NCI-H1930 (cell line): ENCODE measurements at places on chromosomes 12 and 14.

DNA sequence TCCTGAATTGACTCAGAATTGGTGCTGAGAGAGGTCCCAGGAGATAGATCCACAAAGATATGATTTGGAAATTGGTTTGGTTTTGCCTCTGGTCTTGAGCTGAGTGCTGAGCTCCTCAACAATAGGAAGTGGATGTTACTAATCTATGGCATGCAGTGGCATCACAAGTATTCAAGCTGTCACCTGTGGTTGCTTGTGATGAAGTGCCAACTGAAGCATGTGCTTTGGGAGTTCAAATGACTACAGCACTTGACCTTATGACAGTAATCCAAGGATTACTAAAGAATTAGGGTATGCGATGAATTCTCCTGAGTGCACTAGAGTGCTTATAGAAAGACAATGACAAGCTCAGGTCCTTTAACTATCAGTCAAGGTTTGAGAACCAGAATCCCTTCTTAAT lies 406.2 kb downstream of the NOVA1 start:
- DNase-seq: no peak

DNA sequence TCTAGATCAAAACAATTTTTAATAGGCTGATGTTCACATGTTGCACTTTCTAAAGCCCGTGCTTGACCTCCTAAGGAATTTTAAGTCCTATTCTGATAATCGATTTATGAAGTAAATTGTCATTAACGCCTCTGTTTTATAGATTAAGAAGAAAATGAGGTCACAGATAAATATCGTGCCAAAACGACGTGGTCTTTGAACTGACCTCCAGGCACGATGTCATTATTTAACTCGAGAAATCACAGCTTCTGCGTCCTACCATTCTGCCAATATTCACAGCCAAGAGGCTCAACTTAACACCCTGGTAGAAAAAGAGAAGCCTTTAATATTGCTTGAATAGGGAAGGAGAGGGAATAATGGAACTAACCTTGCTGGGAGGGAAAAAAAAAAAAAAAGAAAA lies 888 bp upstream of the EEA1 start:
- DNase-seq: no peak

DNA sequence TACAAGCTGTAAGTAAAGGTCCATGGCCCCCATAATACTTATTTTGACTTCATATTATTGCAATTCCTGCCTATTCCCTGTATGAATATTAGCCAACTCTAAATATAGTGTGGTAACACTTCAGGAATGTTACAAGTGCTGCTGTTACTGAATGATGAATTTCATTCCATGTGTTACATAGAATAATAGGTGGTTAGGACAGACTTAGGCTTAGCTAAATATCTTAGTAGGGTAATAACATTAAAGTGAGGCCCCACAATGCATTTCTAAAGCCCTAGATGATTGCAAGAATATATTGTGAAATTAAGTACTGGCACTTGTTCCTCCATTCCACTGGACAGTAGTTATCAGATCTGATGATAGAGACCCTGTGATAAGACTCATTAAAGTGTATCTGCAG lies 182.7 kb downstream of the PCNX1 start:
- no peak for DNase-seq

GRCh38 chr14:24432259-24433131 lies 2.7 kb downstream of the KHNYN start:
- DNase-seq: no peak

- no peak for DNase-seq
Observed at GRCh38 chr14:101498526-101498860, 62.8 kb upstream of the DIO3 start.

- no peak for DNase-seq
Observed at GRCh38 chr12:58914457-58914856, 5.8 kb downstream of the LRIG3 start.

- no peak for DNase-seq
Observed at GRCh38 chr14:101358320-101359125, 202.8 kb upstream of the DIO3 start.

GRCh38 chr14:24167469-24168114 lies 4.3 kb upstream of the REC8 start:
- peak; percentile 28 for DNase-seq

GRCh38 chr12:20695232-20695631 lies at the start of gene SLCO1C1:
Gene SLCO1C1, plus strand, starts transcription at chr12:20695332. Its CDS starts 4,245 bp downstream, at chr12:20699577.
- DNase-seq: no peak

DNA sequence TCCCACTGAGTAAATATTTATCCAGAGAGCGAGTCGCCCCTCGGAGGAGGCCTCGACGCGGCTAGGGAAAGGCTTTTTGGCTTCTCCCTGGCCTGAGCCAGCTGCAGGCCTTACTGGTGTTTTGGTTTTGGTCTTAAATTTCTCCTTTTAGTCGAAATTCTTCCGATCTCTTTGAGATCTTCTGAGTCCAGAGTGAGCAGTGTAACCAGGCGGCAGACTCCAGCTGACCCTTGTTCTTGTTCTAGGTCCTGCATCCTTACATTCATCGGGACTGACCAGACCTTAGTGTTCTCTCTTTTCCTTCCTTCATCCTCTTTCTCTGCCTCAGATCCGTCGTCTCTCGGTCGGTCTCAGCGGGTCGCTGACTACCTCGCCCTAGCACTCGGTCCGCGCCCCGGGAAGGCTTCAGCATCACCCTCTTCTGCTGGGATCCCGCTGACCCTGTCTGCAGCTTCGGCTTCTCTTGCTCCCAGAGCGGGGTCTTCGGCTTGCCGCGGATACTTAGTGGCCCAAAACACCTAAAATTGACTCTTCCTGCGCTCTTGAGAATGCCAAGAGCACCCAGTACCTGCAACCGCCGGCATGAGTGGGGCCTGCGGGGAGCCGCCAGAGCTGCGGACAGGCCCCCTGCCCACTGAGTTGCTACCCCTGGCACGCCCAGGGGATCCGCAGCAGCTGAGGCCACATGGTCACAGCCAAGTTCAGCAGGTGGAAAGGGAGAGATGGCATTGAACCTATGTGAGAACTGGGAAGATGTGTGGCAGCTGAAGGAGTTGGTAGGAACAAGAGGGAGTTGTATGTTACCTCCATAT lies 2.4 kb upstream of the PAX9 start:
- DNase-seq: no peak
